ENCODE measurements at places on chromosomes 6 and 20.

GRCh38 chr6:35727231-35727934 is 9.4 kb upstream of the ARMC12 start:
- DNase-seq, result peak; percentile 44

GRCh38 chr6:111278731-111279130 is 191.4 kb downstream of the SLC16A10 start:
- DNase-seq, result no peak

- no peak for DNase-seq
These were observed 35.4 kb downstream of the AGPAT4 start for GRCh38 chr6:161238500-161238899.

- DNase-seq, result no peak
These were observed 72.0 kb downstream of the DST start for GRCh38 chr6:56570413-56571359.

- DNase-seq, result no peak
These were observed 4.7 kb upstream of the TRDN start for GRCh38 chr6:123641497-123641896.

GRCh38 chr6:65627015-65627414 is 80.0 kb downstream of the EYS start:
- no peak for DNase-seq

GRCh38 chr20:33862709-33863403 is 51.7 kb downstream of the CHMP4B start:
- peak; percentile 50 for DNase-seq

DNA sequence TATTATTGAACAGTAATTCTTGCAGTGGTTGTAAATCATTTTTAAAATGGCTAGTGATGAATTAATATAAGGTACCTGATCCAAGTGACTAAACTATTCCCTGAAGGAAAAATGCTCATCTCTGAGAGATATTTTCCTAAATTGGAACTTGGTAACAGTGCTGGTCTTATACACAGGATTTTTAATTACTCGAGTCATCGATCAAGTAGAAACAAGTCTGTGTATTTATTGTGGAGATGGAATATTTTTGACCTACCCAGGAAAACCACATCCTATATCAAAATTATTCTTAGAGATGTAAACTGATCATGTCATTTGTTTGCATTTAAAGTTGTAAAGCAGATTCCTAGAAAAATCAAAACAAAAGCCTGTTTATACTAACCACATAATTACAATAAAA is 166.9 kb downstream of the MOXD1 start:
- DNase-seq, result no peak

GRCh38 chr6:169566961-169567750 is 134.7 kb downstream of the WDR27 start:
- DNase-seq, result no peak

DNA sequence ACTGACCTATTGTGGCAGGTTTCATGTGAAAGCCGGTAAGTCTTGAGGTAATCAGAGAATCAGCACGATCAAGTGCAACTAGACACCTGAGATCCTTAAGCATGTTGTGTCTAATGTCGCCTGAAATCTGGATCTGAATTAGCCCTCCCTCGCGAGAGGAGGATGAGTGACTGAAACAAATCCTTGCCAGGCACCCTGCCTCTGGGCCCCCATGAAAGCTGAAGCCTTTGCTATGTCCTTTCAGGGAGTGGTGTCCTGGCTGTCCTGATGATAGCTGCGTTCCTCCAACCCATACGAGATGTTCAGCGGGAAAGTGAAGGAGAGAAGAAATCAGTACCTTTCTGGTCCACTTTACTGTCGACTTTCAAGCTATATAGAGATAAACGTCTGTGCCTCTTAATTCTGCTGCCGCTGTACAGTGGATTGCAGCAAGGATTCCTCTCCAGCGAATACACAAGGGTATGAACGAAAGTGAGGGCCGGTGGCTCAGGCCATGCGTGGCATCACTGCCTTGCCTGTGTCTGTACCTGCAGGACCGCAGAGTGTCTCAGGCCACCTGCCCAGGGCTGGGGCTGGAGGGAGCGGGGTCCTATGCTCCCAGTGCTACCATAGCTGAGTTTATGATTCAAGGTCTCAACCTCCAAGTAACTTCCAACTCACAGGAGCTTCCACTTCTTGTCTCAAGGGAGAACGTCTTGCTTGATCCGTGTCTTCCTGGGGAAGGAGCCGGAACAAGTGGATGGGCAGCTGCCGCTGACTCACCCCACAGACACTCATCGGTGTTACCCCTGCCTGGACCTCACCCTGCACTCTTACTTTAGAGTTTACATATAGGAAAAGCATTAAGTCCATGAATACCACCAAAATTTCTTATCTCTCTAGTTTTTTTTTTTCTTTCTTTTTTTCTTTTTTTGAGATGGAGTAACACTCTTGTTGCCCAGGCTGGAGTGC is 12.8 kb downstream of the UNC93A start:
- no peak for DNase-seq

DNA sequence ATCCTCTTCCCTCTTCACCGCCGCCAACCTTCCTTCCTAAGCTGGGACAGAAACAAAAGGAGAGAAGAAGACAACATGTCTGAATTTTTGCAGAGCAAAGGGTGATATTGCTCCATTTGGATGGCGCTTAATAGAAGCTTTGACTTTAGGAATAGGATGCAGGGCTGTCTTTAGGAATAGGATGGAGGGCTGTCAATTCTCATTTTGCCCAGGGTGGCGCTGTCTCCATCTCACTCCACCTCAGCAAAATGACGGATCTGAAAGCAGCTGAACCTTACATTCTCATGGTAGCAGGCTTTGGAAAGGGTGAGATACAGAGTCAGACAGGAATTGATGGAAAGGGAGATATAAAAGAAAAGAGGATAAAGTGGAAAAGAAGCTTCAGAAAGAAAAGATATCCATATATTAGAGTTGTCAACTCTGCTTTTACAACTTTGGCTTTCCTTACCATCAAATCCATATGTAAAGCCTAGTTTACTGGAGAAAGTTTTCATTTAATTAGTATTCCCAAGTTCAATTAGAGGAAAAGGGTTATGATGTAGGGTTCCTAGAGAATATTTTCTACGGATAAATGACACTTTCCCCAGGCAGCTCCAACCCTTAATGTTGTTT is 2.4 kb downstream of the MTCL3 start:
- peak; percentile 27 for DNase-seq

GRCh38 chr20:44306927-44307326 is 4.1 kb downstream of the FITM2 start:
- DNase-seq, result no peak

GRCh38 chr20:34412453-34412852 is 49.4 kb downstream of the ITCH start:
- no peak for DNase-seq

DNA sequence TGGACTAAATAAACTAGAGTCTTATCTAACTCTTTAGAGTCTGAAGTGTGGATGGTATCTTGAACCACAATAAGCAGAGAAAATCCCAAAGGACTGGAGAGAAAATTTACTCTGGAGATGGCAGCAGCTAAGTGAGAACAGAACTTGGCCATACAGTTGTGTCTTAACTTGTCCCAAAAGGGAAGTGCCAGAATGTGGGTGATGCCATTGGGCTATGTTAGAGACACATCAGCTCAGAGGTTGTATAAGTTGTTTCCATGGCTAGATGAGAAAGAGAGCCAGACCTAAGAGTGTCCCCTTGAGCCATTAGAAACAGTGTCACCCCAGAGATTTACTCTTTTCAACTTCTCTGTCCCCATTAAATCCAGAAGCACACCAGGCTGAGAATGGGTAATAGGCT is 36.2 kb downstream of the FOXO3 start:
- DNase-seq, result no peak

- DNase-seq, result no peak
These were observed 119.8 kb downstream of the BCAS1 start for GRCh38 chr20:53950578-53950977.

DNA sequence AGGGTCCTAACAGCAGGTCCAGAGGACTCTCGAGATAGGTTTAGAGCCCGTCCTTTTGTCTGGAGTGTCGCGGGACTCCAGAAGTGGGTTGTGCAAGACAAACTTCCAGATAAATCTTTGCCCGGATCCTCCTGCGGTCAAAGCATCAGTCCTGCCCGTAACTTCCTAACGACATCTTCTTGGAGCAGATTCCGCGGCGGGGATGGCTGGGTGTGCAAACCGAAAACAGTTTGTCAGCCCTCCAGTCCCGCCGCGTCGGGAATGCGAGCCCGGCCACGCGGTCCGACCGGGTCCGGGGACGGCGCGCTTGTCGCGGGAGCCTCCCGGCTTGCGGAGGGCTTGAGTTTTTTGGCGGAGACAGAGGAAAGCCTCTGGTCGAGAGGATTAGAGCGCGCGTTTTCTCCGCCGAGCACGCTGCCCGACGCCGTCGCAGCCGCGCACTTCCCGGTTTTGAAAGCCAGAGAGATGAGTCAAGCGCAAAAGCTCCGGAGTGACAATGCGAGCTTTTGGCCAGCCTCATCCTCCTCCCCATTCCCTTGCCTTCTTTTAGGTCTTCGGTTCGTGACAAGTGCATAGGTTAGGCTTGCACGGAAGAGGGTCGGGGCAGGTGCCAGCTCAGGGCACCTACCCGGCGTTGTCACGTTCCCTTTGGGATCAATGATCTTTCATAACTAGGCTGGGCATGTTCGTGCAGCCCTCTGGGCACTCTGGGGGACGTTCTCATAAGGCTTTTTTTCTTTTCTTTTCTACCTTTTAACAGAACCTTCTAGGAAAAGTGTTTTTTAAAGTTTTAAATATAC is 91.3 kb upstream of the PRDM1 start:
- DNase-seq, result peak; percentile 59

- no peak for DNase-seq
These were observed 10.0 kb downstream of the PCK1 start for GRCh38 chr20:57570920-57571319.

- DNase-seq, result no peak
These were observed 10.2 kb upstream of the DNAJC5 start for GRCh38 chr20:63884506-63885263.

- DNase-seq, result peak; percentile 37
These were observed 790 bp downstream of the NEDD9 start for GRCh38 chr6:11231564-11232192.

DNA sequence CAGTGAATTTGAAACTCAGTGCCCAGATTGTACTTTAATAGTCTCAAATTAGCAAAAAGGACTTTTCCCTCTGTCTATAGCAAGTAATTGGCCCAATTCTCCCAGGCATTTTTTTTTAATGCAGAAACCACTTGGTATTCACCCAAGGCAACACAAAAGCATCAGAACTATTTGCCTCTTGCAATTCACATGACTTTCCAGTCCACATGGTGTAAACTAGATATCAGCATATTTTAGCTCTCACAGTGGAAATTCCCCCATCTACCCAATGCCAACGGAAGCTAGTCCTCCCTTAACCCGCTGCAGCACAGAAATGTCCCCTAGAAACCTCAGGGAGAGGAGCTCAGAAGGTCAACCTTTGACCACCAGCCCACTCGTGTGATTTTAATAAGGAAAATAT is 103.4 kb upstream of the CDYL start:
- no peak for DNase-seq

Data from fibroblast of skin of left quadriceps (primary cell).